DMS 273 treated with DMSO at 0.1 percent for 48 hours (cell line): ENCODE measurements at places on chromosomes 7 and 10.

- DNase-seq: no peak
Measured at GRCh38 chr7:74069086-74069541, 14.5 kb upstream of the LIMK1 start.

DNA sequence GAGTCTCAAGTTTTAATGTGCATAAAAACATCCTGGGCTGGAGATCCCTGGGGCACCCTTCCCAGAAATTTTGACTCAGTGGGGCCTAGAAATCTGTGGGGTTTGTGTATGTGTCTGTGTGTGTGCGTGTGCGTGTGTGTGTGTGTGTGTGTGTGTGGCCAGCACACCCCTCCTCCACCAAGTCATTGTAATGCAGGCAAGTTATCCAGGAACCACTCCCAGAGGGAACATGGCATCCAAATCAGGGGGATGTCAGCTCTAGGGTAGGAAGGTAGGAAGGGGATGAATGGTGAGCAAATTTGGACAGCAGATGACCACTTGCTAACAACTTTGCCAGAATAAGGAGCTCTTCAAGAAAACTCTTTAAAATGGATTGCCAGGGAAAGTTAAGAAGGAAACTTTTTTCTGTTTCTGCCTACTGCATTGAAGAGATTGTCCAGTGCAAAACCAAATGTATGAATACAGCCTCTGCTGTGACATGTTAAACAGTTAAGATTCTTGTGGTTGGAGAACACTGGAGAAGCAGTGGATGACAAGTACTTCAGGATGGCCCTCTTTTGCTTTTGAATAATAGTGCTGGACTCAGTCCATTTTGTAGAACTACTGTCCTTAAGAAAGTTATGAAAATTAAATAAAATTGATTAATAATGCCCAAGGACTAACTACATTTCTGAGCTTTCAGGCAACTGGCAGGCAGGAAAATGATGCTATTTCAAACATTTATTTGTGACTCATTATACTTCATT is 12.3 kb downstream of the STAMBPL1 start:
- DNase-seq: no peak

- no peak for DNase-seq
Measured at GRCh38 chr7:95560674-95561073, 35.6 kb downstream of the PDK4 start.

- DNase-seq: no peak
Measured at GRCh38 chr10:86918022-86918471, 39.4 kb downstream of the MMRN2 start.

- no peak for DNase-seq
Measured at GRCh38 chr7:27000496-27000895, 95.3 kb downstream of the HOXA1 start.

DNA sequence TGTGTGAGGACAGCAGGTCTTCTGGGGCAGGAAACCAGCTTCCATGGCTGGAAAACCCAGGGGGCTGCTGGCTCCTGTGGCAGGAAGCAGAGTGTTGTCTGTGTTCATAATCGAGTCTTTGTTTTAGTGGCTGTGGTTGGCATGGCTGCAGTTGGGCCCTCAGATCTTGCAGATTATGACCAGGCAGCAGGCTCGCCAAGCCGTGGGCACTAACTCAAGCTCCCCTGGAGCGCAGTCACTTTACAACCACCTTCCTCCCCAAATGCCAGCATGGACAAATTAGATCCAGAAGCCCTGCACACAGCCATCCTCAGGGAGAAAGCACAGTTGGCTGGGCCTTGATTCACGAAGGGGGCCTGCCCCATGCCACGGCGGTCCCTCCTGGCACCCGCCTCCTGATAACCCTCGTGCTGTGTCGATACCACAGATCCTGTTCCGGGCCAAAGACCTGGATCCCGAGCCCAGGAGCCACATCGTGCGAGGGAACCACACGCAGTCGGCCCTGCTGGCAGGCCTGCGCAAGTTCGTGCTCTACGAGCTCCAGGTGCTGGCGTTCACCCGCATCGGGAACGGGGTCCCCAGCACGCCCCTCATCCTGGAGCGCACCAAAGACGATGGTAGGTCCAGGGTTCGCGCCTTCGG is 552.5 kb upstream of the FOXK1 start:
- no peak for DNase-seq

- peak; percentile 43 for DNase-seq
Measured at GRCh38 chr7:159030490-159031134, 114.1 kb downstream of the VIPR2 start.

- DNase-seq: no peak
Measured at GRCh38 chr10:844552-844951, 87.0 kb downstream of the LARP4B start.

DNA sequence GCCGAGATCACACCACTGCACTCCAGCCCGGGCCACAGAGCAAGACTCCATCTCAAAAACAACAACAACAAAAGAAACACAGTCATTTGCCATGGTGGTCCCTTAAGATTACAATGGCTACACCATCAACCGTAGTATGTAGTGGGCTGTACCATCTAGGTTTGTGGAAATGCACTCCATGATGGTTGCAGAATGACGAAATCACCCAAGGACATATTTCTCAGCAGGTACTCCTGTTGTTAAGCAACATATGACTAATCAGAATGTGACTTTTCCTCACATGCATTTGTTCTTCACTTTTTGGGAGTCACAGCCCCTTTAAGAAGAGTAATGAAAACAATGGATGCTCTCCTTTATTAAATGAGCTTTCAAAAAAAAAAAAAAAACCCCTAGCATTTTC is 11.0 kb downstream of the SVIL start:
- DNase-seq: no peak

DNA sequence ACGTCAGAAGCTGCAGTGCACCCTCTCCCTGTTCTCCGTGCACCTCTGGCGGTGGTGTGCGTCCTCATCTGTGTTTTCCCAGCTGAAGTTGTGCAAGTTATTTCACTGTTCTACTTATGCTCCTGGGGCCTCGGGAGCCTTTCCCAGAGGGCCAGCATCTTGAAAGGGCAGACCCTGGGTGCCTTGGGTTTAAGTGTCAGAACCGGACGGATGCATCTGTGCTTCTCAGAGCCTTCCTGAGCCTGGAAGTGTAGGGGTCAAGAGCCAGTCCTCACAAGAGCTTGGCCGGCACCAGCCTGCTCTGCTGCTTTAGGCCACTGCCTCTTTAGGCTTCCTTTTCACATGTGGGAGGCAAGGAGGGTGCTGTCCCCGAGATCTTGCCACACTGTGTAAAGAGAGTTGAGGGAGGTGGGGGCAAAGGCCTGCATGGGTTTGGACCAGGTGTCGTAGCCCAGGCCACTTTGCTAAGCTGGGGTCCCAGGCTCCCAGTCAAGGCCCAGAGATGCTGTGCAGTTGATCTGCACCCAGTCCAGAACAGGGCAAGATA is 128.9 kb upstream of the NPS start:
- no peak for DNase-seq

DNA sequence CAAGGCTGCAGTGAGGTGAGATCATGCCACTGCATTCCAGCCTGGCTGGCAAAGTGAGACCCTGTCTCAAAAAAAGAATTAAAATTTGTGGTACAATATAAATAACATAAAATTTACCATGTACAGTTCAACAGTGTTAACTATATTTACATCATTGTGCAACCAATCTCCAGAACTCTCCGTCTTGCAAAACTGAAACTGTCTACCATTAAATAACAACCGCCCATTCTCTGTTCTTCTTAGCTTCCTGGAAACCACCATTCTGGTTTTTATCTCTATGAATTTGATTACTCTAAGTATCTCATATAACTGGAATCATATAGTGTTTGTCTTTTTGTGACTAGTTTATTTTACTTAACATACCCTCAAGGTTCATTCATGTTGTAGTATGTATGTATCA is 167.6 kb downstream of the AUTS2 start:
- no peak for DNase-seq

DNA sequence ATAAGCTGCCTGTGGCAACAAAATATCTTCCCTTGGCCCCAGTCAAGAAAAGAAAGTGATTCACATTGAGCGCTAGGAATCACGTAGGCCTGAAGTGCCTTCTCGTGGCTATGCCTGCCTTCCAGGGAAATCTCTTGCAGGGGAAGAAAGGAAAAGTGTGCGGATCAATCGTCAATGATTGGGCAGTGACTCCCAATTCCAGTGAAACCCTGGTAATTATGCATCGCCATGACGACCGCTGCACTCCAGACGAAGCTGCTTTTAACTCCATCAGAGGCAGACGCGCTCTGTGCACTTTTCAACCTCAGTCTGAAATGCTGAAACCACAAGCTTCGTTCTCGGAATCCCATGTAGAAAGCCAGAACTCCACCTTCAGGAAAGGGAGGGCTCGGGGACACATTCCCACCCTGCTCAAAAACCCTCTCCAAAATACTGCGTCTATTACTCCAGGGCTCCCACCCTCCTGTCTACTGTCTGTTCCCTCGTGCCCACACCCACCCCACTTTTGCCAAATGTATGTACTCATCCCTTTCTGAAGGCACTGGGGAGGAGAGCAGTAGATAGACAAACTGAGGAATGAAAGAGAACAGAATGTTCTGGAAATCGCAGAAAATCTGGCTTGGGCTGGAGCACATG is 24.2 kb upstream of the PRKAG2 start:
- DNase-seq: no peak

GRCh38 chr7:1659696-1660095 is 10.4 kb upstream of the ELFN1 start:
- DNase-seq: no peak

DNA sequence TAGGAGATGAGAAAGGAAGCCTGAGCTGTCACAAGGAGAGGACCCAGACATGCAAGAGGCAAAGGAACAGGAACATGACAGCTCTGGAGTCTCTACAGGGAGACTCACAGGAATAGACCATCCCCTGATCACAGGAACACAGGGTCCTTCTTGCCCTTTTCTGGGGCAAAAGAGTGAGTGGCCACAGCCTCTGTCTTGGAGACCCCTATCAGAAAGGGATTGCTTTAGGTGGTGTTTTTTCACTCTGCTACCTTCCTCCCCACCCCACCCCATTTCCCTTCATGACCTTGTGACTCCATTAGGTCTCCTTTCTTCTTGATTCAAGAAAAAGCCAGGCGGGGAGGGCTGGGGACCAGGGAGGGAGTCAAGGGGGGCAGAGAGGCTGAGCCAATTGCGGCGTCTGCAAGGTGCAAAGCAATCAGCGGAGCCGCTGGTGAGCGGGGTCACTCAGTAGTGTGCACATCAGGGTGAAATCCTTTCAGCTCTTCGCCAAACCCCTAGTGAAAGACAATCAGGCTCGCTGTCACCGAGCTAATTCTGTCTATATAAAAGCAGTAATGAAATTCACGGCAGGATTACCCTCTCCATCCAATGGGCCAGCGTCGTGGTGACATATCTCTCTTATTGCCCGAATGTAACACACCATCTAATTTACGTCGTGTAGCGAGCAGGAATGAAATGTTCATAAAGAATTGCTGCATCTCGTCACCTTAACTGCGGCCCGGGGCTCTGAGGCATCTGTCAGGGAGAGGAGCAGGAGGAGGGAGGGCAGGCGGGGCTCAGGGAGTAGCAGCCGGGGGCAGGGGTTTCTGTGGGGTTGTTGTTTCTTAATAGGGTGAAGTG is 31.5 kb upstream of the BTRC start:
- DNase-seq: no peak

- DNase-seq: no peak
Measured at GRCh38 chr10:60942788-60943315, 1.1 kb downstream of the RHOBTB1 start.

- no peak for DNase-seq
Measured at GRCh38 chr10:34216348-34216945, 598.6 kb downstream of the PARD3 start.

DNA sequence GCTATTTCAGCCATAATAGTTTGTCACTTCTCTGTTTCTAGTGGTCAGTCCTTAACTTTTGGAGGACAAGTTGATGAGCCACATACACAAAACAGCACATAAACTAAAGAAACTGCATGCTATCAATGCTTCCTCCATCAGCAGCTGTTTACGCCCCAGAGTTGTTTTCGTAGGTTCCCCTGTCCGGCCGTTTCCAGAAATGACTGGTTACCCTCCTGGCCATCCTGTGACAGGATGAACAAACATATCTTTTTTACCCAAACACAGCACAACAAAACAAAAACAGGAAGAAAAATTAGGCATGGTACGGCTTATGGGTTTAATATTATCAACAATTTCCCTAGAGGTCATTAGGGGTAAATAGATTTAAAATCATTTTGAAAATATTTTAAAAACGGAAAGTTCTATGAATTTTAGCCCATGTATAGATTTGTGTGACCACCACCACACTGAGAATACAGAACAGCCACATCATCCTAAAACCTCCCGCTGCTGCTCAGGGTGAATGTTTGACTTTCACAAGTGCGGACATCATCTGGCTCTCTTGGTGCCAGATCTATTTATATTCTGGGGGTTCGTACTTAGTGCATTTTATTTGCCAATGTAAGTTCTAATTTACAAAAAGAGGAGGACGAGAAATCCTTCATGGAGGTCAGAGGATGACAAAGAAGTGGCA is 74.8 kb downstream of the HIPK2 start:
- DNase-seq: no peak

GRCh38 chr7:2760098-2760889 is 72.3 kb downstream of the AMZ1 start:
- peak; percentile 49 for DNase-seq

- DNase-seq: no peak
Measured at GRCh38 chr7:66928388-66928787, 7.4 kb downstream of the TMEM248 start.

DNA sequence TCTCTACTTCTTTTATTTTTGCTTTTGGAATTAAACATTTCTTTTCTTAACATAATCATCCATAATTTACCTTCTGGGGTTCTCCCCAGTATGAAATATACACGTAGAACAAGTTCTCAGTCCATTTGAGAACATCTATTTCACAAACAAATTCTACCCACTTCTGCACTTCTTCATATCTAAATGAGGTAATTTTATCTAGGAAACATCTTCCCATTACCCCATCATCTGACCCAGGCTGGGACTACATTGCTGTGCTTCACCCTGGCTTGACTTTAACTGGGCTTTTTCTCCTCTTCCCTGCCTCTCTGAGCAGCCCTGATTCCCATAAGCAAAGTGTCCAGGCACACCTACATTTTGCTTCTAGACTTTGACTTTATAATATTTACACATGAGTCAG is 43.3 kb upstream of the AMPH start:
- DNase-seq: no peak
